Activated CD4-positive, alpha-beta T cell treated with anti-CD3 and anti-CD28 coated beads for 36 hours (primary cell): ENCODE measurements at places on chromosomes 5 and 9. TPM values are rescaled to one million over a fixed set of nuclear protein-coding genes. Genes with fewer than 3 reads are reported as not detected.
A peak's percentile ranks its signal among the peaks of the same experiment; 100 is the strongest.

Gene RPL35
- 2,227 TPM for total RNA-seq

Gene SERINC5
- total RNA-seq: 36.0 TPM

DNA sequence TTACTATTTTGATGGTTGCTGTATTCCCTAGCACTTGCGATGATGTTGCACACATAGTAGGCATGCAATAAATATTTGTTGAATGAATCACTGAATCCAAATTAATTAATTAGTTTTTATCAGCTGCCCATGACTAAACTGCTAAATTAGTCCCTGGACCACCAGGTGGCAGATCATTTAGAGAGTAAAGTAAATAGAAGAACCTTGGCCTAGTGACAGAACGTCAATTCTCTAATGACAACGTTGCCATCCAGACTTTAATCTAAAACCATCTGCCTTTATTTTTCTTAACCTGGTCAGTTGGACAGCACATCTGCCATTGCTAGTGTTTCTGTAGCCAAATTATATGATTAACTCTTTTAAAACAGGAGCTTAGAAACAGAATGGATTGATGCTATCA lies 457.5 kb downstream of the KIF4B start:
- no peaks in the 10 kb centered on the region for H3K36me3 ChIP-seq
- peaks cover 4% of the 10 kb centered on the region for H3K27me3 ChIP-seq
- H3K4me3 ChIP-seq: no peak overlapping the region

Gene DNAJC18
- total RNA-seq: 33.1 TPM

DNA sequence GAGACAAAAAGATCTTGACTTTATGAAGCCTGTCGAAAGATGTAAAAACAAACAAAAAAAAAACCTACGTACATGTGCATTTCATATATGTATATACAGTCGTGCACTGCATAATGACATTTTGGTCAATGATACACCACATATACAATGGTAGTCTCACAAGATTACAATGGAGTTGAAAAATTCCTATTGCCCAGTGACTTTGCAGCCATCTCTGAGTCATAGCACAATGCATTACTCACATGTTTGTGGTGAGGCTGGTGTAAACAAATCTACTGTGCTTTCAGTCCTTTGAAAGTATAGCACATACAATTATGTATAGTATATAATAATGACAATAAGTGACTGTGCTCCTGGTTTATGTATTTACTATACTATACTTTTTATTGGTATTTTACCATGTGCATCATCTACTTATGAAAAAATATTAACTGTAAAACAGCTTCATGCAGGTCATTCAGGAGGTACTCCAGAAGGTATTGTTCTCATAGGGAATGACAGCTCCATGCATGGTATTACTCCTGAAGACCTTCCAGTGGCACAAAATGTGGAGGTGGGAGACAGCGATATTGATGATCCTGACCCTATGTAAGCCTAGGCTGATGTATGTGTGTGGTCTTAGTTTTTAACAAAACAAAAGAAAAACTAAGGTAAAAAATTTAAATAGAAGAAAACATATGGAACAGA lies 73.7 kb upstream of the FST start:
- no peak overlapping the region for H3K4me3 ChIP-seq
- peaks cover 3% of the 10 kb centered on the region for H3K4me1 ChIP-seq

Gene WASHC1
- 11.2 TPM for total RNA-seq

Gene RPL7A
- total RNA-seq: 3,246 TPM

DNA sequence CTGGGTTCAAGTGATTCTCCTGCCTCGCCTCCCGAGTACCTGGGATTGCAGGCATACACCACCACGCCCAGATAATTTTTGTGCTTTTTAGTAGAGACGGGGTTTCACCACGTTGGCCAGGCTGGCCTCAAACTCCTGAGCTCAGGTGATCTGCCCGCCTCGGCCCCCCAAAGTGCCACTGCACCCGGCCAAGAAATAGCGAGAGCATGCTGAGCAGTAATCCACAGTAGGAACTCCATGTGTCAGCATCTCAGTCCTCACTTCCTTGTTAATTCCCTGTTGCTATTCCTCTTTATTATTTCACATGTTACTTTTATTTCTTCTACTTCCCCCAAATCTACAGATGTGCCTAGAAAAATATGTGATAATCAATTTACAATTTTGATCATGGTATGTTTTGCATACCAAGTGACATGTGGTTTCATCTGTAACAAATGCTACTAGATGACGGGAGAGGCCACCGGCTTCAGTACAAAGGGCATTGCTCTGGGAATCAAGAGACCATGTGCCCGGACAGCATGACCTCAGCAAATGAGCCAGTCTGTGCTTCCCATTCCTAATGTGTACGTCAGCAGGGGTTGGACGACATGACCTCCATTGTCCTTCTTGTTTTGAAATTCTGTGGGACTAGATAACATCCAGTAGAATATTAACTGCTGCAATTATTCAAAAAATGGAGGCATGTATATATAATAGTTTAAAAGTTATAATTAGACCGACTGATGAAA lies 61.6 kb downstream of the FNBP1 start:
- peak overlapping the region; percentile 58 for H3K27ac ChIP-seq
- no peaks in the 10 kb centered on the region for H3K27me3 ChIP-seq
- peaks cover 55% of the 10 kb centered on the region for H3K4me1 ChIP-seq
- H3K36me3 ChIP-seq: peaks cover 66% of the 10 kb centered on the region
- no peak for DNase-seq
- H3K4me3 ChIP-seq: no peak overlapping the region

GRCh38 chr5:68037546-68037945 lies 178.0 kb upstream of the PIK3R1 start:
- no peak overlapping the region for H3K27ac ChIP-seq
- no peak overlapping the region for H3K4me3 ChIP-seq
- no peak for DNase-seq
- H3K4me1 ChIP-seq: no peaks in the 10 kb centered on the region

Gene SOX30
- 0.44 TPM for total RNA-seq

- no peak overlapping the region for H3K27ac ChIP-seq
- peaks cover 6% of the 10 kb centered on the region for H3K27me3 ChIP-seq
- no peak overlapping the region for H3K4me3 ChIP-seq
- peaks cover 16% of the 10 kb centered on the region for H3K4me1 ChIP-seq
- H3K36me3 ChIP-seq: no peaks in the 10 kb centered on the region
Measured at GRCh38 chr5:32507738-32508434, 63.3 kb upstream of the ZFR start.

DNA sequence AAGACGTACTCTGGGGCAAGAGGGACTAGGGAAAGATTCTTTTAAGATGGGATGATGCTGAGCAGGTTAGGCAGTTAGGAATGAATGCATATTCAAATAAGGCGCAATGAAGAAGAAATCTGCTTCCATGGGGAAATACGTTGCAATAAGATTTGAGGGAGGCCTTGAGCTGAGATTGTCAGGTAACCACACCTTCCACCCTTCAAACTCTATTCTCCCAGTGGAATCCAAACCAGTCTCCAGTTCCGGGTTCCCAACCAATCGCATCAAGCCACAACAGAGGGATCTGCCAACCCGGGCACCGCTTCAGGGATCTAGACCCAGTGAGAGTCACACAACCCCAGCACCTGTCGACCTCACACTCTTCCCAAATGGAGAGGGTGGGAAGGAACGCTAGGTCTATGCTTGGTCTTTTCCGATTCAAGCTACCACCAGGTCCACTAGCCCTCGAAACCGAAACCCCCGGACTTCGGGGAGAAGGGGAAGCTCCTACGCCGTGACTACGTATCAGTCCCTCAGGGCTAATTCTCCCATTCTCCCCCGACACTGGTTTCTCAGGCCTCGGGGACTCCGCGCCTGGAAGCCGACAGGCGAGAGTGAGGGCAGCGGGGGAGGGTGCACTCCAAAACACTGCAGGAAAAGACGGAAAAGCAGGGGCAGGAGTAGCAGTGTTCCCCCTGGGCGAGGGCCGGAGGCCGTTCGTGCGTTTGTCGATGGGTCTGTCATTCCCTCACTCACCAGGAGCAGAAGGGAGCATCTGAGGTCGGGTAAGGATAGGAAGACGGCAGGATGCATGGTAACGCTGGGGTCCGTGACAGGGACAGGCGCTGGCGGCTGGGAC lies 534 bp downstream of the ERP44 start:
- peaks cover 31% of the 10 kb centered on the region for H3K4me1 ChIP-seq
- peak overlapping the region; percentile 100 for H3K4me3 ChIP-seq
- peak; percentile 52 for DNase-seq
- H3K27ac ChIP-seq: peak overlapping the region; percentile 97

Gene FOXD4L5
- total RNA-seq: not detected

DNA sequence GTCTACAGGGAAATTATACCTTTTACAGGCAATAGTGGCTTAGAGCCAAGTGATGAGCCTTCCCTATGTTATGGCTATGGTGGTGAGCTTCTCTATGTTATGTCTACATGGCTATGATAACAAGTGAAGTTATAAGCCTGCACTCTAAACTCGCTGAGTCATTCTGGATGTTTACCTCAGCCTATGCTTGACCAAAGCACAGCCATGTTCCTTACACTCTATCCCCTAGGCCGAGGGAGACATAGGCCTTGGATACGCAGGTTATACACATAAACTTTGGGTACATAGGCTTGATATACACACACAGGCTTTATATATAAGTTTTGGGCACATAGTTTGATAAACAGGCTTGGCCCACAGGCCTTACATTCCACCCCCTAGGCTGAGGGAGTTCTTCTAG lies 13.8 kb downstream of the DMAC1 start:
- no peak overlapping the region for H3K27ac ChIP-seq
- no peak overlapping the region for H3K4me3 ChIP-seq
- DNase-seq: no peak
- H3K27me3 ChIP-seq: no peaks in the 10 kb centered on the region
- H3K36me3 ChIP-seq: no peaks in the 10 kb centered on the region
- H3K4me1 ChIP-seq: no peaks in the 10 kb centered on the region

Gene LIFR
- 0.09 TPM for total RNA-seq

Gene SEC61B
- total RNA-seq: 139 TPM

DNA sequence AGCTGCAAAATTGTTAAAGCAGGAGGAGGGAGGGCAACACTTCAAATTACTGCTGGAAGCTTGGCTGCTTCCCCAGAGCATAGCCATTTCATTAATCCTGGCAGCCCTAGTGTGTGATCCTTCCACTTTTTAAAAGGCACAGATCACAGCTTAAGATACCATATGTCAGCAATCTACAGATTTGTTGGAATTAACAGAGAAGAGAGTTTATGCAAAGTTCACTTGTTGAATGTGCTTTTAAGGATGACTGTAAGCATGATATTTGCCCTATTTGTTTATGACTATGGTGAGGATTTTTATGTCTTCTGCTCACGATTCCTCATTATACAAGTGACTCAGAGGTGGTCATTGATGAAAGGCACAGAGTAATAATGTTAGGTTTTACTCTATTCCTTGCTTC lies 156.0 kb upstream of the CDKN2B start:
- H3K27ac ChIP-seq: no peak overlapping the region
- H3K4me3 ChIP-seq: no peak overlapping the region
- H3K27me3 ChIP-seq: peaks cover 14% of the 10 kb centered on the region
- H3K36me3 ChIP-seq: no peaks in the 10 kb centered on the region

DNA sequence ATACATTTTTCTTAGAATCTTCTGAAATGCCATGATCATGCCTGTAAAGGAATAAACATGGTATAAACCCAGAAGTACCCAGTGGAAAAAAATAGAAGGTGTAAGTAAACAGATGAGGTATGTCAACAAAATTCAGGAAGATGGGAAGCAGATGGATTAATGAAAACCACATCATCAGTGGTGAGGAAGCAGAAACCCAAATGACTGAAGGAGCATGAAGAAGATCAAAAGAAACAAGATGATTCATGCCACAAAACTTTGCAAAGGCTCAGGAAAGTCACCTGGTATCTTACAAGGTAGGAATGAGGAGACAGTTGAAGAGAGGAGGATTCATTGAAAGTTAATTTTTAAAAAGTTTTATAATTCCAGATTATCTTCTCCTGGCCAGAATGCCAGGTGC lies 132.8 kb upstream of the PAPPA start:
- no peak overlapping the region for H3K27ac ChIP-seq
- H3K27me3 ChIP-seq: no peaks in the 10 kb centered on the region
- H3K4me1 ChIP-seq: no peaks in the 10 kb centered on the region
- no peaks in the 10 kb centered on the region for H3K36me3 ChIP-seq
- DNase-seq: no peak

- no peak overlapping the region for H3K27ac ChIP-seq
- H3K27me3 ChIP-seq: peaks cover 4% of the 10 kb centered on the region
- no peak for DNase-seq
Measured at GRCh38 chr9:86589273-86589672, 235.1 kb upstream of the TUT7 start.
